ENCODE measurements at places on chromosomes 2 and 18.
A peak's percentile ranks its signal among the peaks of the same experiment; 100 is the strongest.

- DNase-seq, result no peak
These were observed 7.2 kb downstream of the RAB11FIP5 start for GRCh38 chr2:73105511-73105971.

GRCh38 chr2:235378246-235378645, 115.6 kb upstream of the AGAP1 start:
- peak; percentile 24 for DNase-seq

DNA sequence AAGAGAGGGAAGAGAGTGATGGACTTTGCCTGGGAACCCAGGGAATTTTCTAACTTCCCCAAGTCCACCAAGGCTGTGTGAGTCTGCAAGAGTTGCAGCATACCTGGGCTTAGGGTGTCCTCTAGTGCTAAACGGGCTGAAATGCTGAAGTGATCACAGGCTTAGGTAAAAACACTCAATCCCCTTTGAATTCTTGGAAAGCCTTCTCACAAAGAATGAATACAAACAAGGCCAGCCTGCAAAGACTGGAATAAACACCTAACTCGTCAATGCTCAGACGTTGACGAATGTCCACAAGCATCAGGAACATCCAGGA, 30.0 kb upstream of the BMP10 start:
- no peak for DNase-seq

DNA sequence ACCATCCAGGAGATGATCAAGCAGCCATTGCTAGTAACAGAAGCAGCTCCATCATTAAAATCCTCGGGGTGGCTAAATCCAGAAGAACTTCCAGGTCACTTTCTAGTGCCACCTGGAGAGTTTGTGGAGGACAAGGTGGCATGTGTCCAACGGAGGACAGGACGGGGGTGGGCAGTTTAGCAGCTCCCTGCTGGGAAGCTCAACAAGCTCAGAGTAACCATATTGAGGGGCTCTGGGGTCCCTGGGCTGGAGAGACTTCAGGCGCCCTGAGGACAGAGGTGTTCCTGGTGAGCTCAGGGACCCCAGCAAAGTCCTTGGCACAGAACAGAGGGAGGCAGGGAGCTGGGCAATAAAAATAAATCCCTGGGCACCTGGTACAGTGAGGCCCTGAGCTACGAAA, 140.0 kb upstream of the FHL2 start:
- DNase-seq, result no peak

DNA sequence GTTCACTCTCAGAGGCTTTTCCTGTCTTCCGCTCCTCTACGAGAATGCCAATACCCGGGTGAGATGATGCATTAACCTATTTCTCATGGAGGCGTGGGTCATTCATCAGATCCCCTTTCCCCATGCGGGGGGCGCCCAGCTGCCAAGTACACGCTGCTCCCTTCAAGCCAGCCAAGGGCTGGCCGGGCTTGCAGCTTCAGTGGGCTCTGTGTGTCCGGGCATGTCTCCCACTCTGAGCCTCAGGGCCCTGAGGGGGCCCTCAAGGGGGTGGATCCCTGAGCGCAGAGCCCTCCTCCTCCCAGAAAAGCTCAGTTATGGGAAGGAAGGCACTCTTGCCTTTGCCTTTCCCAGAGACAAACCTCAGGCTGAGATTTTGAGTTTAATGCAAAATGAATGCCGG, 431.8 kb upstream of the MYT1L start:
- DNase-seq, result no peak

DNA sequence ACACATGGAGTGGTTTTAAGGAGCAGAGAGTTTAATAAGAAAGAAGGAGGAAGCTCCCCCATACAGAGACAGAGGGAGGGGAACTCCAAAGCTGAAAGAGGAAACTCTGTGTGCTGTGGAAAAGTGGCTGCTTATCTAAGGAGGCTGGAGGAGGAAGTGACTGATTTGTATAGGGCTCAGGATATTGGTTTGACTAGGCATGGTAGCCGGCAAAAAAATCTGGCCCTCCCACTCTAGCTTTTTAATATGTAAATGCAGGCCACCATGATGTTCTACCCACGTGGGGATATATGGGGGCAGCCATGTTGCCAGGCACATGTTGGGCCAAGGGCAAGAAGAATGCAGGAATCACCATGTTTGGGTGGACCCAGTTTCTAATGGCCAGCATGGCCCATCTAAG, 64.3 kb downstream of the HNMT start:
- no peak for DNase-seq

DNA sequence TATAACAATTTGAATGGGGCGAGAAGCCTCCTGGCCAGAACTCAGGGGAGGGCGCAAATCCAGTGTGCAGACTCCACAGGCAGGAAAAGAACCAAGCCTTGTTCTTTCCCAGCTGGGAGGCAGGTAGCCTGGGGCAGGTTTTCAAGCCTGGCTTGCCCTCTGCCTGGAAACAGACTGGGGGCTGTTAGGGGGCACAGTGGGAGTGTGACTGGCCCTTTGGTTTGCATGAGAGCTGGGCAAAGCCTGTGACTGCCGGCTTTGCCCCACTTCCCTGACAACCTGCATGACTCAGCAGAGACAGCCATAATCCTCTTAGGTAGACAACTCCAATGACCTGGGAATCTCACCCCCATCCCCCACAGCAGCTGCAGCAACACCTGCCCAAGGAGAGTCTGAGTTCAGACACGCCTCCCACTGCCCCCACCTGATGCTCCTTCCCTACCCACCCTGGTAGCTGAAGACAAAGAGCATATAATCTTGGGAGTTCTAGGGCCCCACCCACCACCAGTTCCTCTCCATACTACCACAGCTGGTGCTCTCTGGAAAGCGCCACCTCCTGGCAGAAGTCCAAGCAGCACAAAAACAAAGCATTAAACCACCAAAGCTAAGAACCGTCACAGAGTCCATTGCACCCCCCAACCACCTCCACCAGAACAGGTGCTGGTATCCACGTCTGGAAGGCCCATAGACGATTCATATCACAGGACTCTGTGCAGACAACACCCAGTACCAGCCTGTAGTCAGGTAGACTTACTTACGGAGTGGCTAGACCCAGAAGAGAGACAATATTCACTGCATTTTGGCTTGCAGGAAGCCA, 402.5 kb downstream of the STK39 start:
- no peak for DNase-seq

DNA sequence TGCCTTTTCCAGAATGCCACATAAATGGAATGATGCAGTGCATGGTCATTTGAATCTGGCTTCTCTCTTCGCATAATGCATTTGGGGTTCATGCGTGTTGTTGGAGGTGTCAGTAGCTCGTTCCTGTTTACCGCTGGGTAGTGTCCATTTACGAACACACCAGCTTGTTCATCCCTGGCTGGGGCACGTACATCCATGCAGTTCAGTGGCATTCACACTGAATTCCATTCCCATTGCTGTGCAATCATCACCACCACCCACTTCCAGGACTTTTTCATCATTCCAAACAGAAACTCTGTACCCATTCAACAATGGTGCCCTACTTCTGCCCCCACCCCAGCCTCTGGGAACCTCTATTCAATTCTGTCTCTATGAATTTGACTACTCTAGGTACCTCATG, 14.7 kb upstream of the CIDEA start:
- no peak for DNase-seq

- DNase-seq, result no peak
These were observed 33.8 kb upstream of the HAAO start for GRCh38 chr2:42826231-42826630.

DNA sequence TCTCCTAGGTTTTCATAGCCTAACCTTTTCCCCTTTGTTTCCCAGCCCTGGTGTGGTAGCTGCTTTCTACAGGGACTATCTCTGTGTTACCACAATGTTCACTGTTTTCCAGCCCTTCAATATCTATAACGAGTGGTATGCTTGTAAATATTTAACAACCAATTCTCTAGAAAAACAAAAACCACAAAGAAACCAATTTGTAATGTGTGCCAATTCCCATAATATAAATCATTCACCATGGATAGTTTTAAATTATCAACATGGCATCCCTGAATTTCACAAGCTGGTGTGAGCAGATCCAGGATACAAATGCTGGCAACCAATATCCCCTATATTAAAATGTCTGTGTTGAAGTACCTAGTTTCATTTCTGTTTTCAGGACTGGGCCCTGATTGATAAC, 207.5 kb upstream of the FBXO11 start:
- no peak for DNase-seq

- no peak for DNase-seq
These were observed 593.5 kb downstream of the BCL11A start for GRCh38 chr2:59959944-59960343.

DNA sequence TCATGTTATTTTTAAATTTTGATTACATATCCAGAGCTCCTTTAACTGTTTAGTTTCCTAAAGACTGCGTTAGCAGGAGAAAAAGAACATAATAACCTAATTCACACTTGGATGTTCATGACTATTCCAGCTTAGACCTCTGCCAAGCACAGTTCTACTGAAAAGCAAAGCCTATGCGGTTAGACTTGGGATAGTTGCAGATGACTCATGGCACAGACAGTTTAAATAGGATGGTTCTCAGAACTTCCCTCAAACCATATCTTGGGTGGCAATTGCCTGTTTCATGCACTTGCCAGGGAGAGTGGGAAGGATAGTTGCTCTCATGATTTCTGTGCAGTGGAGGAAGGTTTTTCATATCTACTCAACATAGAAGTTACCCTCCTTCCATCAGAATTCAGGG, 149.7 kb upstream of the KLHL29 start:
- peak; percentile 50 for DNase-seq

DNA sequence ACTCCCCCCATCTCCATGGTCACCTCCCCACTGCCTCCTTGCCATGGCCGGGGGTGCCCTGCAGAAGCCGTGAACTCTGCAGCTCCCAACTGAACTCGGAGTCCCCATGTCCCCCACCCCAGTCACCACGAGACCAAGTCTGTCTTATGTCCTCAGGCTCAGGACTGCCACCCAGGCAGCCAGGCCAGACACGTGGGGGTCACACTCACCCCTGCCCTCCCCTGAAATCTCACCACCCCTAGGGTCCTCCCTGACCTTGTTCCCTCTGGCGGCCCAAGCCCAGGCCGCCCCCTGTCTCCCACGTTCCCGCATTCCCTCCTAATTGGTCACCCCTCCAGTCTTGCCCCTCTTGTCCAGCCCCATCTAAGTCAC, 11.0 kb downstream of the AQP12A start:
- DNase-seq, result no peak

DNA sequence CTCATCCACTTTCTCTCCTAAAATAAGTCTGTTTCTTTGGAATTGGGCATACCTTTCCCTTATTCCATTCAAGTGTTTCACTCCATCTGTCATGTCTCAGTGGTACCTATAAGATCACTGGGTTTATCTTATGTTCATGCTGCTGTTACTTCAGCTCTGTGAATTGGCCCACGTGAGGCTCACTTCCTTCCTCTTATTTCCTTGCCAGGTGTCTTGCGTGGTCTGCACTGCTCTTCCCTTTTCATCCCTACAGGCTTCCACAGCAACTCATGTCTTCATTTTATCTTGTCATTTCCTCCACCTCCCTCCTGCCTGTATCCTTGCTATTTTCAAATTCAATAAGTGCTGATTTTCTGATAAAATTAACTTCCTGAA, 159.1 kb upstream of the ALPP start:
- no peak for DNase-seq

DNA sequence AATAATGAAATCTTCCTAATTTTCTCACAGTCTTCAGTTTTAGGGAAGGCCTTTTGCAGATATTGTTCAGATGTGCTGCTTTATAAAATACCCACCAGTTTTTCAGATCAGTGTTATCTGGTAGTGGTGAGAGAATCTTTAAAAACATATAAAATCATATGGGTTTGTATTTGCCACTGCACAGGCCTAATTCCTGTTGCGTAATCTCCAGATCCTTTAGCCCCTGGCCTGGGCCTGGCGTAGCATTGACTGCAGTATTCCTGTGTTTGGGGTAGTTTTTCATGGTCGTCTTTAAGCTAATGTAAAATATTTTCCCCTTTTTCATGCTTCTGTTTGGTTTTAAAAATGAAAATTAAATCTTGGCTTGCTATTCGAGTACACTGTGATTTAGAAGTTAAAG, 43.2 kb downstream of the TSHZ1 start:
- no peak for DNase-seq

- DNase-seq, result no peak
These were observed 728.8 kb upstream of the PIK3C3 start for GRCh38 chr18:41226186-41226585.

DNA sequence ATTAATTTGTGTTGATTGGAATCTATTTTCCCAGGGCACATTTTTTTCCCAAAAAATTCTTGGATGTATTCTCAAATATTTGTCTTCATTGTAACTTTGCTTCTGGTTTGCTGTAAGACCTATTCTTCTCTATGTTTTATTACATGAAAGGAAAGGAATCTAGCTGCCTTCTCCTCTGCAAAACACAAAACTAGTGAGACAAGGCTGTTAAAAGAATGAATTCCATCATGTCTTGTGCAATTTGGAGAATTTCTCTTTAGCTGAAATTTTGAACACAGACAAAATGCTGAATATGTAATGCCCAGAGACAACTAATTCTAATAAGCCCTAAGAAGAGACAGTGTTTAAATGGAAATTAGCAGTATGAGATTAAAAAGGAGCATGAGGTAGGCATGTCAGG, 275.9 kb downstream of the CDH20 start:
- DNase-seq, result no peak

DNA sequence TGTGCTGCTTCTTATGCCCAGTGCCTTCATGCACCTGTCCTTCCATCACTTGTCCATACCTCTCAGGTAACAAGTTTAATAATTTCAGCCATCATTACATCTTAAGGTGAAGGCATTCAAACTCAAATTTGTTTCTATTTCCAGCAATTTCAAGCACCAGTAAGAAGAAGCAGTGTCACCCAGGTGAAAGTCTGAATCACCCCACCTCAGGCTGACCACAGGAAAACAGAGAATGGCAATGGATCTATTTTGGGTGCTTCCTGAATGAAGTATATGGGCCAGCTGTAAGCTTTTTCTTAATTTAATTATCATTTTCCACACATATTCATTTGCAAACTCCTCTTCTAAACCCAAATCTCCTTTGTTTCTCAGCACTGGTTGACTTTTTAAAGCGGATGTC, 372.7 kb upstream of the SOX11 start:
- DNase-seq, result no peak

GRCh38 chr2:79393806-79394484, 118.9 kb upstream of the CTNNA2 start:
- peak; percentile 11 for DNase-seq

DNA sequence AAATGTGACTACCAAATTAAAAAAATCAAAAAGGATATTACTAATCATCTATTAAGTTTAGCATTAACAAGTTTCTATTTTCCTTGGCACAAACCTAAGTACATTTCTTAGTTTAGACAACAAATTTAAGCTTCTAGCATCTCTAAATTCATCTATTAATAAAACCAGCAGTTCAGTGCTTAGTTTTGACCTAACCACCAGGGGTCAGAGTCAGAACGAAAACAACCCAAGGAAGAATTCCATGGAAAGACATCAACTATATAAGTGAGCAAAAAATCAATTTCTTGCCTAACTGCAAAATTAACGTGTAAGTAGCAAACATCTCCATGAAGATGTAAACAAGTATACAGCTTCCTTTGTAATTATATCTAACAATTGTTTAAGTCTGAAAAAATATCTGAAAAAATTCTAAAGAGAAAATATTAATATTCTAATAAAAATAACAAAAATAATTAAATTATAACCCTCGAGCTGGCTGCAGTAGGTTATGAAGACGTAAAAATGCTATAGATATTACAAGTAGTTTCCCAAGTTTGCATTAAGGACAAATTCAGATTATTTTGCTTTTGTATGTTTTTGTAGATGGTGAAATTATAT, 83.7 kb downstream of the CERKL start:
- DNase-seq, result peak; percentile 38

- no peak for DNase-seq
These were observed 633 bp upstream of the ARMC9 start for GRCh38 chr2:231197706-231198290.

GRCh38 chr18:3906116-3906750, 456.3 kb downstream of the TGIF1 start:
- DNase-seq, result peak; percentile 37

GRCh38 chr2:171226461-171226860, 65.8 kb upstream of the TLK1 start:
- DNase-seq, result no peak
